Epithelial cell of prostate (primary cell): ENCODE measurements at places on chromosomes 16 and 17.

- DNase-seq: no peak
Observed at GRCh38 chr16:89510526-89510925, 2.3 kb downstream of the SPG7 start.

DNA sequence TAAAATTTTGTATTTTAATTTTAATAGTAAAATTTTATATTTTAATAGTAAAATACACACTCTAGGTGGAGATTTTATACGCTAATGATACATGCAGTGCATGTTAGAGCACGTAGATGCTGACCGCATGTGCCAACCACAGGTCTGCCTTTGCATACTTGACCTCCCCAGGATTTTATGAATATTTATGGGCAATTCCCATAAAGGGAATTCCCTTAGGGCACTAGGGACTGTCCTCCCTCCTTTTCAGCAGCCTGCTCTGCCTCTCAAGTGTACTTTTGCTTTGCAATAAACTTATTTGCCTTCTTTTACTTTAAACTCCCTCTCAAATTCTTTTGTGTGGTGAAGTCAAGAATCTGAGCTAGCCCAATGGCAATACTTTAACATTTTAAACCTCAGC is 217.7 kb upstream of the CDH8 start:
- DNase-seq: peak; percentile 66

- no peak for DNase-seq
Observed at GRCh38 chr16:17827313-17827712, 356.6 kb upstream of the XYLT1 start.

- DNase-seq: no peak
Observed at GRCh38 chr17:74856112-74856511, 3.6 kb downstream of the GRIN2C start.

DNA sequence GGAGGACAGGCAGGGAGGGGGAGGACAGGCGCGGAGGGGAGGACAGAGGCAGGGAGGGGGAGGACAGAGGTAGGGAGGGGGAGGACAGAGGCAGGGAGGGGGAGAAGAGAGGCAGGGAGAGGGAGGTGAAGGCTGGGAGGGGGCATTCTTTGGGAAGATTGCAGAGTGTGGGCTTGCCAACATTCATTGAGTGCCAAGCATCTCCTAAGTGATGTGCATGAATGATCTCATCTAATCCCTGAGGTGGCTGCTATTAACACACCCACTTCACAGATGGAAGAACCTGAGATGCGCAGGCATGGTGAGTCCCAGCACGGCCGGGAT is 58.3 kb downstream of the NT5M start:
- DNase-seq: no peak

GRCh38 chr17:63495491-63495890 is 18.6 kb downstream of the ACE start:
- no peak for DNase-seq

GRCh38 chr17:80817861-80818260 is 173.8 kb upstream of the CHMP6 start:
- no peak for DNase-seq

GRCh38 chr17:72199256-72199655 is 78.4 kb downstream of the SOX9 start:
- no peak for DNase-seq

- DNase-seq: no peak
Observed at GRCh38 chr16:4947722-4948503, 10.2 kb upstream of the SEC14L5 start.

DNA sequence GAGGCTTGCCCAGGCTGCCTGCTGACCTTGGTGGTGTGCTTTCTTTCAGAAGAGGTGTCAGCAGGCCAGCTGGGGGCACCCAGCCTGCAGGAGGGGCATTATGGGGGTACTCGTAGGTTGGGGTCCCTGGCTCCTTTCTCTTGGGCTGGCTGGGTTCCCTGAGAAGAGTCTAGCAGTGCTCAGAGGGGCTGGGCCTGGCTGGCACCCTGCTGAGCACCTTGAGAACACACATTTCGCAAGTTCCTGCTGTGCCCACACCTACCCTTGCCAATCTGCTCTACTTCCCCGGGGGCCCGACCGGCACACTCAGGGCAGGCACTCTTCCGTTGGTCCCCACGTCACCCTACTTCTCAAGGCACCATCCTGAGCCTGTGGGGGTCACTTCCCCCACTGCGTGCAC is 5.1 kb downstream of the CEMP1 start:
- no peak for DNase-seq

DNA sequence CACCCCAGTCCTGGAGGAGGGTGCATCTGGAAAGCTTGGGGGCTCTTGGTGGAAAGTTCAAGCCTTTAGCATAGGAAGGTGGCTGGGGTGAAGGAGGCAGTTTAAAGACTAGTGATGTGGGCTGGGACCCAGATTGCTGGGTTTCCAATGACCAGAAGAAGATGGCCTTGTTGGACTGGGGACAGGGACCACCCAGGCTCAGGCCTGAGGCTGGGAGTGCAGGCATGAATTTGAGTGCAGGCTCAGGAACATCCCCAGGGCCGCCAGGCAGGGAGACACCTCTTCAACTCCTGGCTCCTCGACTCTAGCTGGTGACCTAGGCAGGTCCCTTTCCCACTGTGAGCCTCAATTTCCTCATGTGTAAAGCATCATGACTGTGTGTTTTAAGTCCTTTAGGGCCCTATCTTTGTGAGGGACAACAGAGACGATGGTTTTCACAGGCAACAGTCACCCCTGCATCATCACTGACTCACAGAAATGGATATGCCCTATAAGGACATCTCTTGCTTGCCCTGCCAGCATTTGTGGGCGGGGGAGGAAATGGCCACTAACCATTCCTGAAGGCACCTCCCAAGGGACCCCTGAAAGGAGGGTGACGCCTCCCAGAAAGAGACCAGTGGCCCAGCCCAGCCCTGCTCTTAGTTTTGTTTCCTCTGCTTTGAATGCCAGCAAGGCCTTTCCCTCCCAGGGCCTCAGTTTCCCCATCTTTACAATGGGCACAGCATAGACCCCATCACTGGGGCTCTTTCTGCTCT is 11.1 kb downstream of the NLRC5 start:
- DNase-seq: no peak

- no peak for DNase-seq
Observed at GRCh38 chr17:69870751-69871199, 204.2 kb upstream of the KCNJ16 start.

GRCh38 chr17:41655611-41656111 is 31.3 kb upstream of the KRT17 start:
- peak; percentile 100 for DNase-seq

- no peak for DNase-seq
Observed at GRCh38 chr17:80365983-80366382, 49.0 kb upstream of the ENDOV start.

- DNase-seq: no peak
Observed at GRCh38 chr16:71353736-71354135, 4.8 kb upstream of the CALB2 start.

DNA sequence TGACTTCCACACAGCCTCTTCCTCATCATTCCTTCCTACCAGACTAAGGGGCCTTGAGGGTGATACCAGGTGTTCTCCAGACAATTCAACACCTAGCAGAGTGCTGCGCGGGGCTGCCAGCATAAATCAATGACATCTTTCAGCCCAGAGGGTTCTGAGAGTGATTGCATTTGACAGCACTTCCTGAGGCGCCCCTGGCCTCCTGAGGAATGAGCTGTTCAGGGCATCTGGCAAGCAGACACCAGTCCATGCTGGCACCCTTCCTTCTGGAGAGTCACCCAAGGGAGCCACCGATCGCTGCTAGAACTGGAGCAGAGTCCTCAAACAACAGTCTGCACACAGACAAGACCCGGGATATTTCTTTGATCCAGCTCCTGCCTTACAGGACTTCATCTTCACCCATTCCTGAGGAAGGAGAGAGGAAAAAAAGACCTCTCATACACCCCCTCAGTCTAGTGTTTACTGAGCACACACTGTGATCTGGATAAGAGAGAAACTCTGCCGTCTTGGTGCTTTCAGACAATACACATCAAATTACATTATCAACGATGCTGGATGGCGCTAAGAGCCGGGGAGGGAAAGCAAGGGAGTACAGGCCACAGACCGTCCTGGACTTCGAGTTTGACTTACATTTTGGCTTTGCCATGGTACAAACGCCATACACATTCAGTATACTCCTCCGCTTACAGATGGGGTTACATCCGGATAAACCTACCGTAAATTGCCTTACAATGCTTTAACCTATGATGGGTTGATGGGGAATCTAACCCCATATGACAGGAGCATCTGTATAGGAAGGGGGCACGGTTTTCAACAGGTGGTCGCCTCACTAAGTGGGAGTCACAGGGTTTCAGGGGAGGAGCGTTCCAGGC is 23.0 kb downstream of the NPTX1 start:
- DNase-seq: no peak
